ENCODE measurements at places on chromosomes 7 and 10. TPM values are rescaled to one million over a fixed set of nuclear protein-coding genes. Genes with fewer than 3 reads are reported as not detected.
A peak's percentile ranks its signal among the peaks of the same experiment; 100 is the strongest.

- DNase-seq = no peak
Observed at GRCh38 chr7:155948423-155948822, 136.2 kb upstream of the SHH start.

DNA sequence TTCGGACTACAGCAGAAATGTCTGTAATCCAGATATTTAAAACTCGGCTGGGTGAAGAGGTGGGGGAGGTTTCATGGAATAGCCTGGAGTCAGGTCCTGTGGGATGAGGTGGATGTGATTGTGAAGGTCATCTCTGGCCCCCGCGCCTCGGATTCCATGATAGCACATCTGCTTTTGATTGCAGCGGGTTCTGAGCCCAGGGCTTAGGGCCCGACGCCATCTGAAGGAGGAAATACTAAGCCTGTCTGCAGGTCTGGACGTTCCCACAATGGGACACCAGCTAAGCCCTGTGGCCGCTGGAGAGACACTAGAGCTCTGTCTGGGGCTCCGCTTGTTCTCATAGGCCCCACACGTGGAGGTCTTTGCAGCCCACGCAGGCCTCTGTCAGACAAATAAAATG, 328.7 kb downstream of the CXCL12 start:
- no peak for DNase-seq

DNA sequence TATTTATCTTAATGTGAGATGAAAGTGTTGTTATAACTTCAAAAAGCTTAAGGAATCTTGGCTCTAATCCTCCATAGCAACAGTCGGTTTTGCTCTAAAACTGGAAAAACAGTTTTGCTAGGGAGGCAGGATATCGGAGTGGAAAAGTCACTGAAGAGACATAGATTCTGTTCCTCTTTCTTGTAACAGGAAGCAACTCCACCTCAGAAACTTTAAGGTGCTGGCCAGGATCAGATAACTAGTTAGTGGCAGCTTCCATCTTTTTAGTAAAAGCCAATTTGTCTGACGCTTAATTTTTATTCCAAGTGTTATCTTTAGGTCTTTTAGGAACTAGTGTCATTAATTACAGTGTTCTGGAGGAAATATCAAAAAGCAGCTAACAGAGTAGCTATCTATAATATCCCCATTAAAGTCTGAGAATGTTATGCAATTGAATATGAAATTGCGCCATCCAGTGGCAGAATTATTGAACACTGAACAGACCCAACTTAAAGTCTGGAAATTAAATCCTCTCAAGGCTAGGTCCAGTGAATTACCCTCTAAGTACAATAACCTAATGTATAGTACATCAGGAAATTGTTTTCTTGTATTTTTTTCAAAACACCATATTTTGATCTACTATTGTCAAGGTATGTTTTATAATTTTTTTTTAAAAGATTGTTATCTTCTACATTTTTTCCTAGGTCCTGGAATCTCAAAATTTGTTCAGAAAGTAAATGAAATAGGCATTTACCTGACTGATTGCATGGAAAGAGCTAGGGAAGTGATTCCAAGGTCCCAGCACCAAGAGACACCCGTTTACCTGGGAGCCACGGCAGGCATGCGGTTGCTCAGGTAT, 65.9 kb upstream of the CC2D2B start:
- peak; percentile 54 for DNase-seq

DNA sequence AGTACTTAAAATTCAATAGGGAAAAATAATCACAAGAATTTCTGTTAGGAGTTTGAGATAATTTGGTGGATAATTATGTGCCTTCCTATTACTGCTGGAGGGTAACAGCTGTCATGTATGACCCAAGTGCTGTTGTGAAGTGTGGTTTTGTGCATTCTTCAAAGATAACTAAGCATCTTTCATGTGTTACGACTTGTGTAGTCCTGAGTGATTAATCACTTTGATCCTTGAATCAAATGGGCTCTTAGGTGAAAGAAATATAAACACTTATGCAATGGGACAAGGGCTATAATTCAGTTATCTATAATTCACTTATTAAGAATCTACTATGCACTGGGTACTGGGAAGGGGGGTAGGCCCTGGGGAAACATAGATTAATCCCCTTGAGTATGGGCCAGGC, 89.0 kb downstream of the CH25H start:
- no peak for DNase-seq

DNA sequence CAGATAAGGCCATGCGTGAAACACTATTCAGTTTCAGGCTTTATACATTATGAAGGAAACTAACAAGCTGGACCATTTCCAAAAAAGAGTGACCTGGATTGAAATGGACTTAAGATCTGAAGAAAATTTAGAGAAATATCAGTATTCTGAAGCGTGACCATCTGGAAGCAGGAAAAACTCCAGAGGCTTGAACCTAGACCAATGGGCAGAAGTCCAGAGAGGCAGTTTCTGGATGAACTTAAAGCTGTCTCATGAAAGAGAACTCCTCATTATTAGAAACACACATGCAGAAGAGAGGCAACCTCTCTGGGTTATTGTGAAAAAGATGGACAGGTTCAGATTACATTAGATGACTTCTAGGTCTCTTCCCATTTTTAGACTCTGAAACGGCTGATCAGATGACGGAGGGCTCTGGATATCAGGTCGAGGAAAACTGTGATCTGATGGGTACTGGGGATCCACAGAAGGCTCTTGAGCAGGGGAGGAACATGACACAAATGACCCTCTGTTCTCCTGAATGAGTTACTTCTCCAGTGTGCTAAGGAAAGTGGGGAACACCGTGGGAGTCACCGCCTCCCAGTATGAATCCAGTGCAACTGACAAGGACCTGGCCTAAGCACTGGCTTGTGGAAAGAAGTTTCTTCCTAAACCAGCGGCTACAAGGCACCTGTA, 116.5 kb downstream of the SPDYE5 start:
- no peak for DNase-seq

- no peak for DNase-seq
Observed at GRCh38 chr7:45082831-45083331, 5.9 kb downstream of the NACAD start.

DNA sequence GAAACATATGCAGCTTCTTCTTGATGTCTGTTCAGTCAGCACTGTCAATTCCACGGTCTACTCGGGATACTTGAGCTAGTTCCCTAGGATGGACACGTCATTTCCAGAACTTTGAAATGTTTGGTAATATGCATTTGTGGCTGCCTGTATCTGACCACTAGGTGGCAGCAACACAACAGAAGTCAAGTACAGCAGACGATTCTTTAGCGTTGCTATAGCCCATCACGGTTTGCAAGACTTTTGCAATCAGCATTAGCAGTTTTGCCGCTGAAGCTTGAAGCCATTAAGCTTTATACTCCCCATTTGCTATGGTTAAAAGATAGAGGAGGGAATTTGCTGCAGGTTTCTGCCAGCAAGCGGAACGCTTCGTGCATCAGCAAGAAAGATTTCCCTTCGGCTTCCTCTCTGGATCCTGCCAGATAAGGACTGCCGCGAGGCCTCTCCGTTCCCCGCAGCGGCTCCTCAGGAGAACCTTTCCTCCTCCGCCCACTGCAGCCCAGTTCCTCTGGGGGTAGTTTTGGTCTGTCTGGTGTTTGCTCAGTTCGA, 63.5 kb downstream of the ABCC2 start:
- DNase-seq = peak; percentile 83

GRCh38 chr10:21172930-21173801, 276.1 kb upstream of the NEBL start:
- DNase-seq = no peak

DNA sequence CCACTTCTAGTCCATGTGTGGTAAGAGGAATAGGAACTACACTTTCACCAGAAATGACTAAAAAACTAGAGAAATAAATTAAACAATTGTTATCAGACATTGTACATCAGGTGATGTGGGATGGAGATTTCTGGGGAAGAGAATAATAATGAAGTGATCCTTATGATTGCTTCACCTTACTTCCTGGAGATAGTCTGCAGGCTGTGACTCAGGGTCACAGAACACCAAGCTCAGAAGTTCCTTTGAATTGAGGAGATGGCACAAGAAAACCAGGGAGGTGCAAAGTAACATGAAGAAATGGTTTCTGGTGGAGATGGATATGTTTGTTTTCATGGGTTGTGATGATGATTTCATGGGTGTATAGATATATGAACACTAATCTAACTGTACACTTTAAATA, 44.5 kb downstream of the ZWINT start:
- DNase-seq = no peak

DNA sequence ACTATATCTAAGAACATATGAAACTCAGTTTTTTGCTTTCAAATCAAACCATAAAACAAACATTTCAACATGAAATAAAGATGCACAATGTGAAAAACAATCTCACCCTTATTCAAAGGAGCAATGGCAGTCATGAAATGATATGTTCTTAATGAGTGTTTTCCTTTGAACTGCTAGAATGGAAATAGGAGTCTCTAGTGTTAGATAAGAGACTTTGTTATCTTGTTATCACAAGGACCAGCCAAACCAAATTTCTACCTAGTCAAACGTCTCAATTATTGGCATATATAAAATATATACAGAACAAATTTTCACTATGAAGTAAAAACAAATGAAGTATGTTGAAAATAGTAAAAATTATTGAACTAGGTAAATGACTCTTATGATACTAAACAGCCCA, 1.2 kb downstream of the VPS41 start:
- DNase-seq = no peak

GRCh38 chr10:88920986-88921593, 31.5 kb downstream of the ACTA2 start:
- DNase-seq = no peak

GRCh38 chr7:94047956-94048355, 43.8 kb upstream of the BET1 start:
- no peak for DNase-seq

GRCh38 chr10:4514445-4515108, 311.4 kb upstream of the AKR1E2 start:
- DNase-seq = no peak

DNA sequence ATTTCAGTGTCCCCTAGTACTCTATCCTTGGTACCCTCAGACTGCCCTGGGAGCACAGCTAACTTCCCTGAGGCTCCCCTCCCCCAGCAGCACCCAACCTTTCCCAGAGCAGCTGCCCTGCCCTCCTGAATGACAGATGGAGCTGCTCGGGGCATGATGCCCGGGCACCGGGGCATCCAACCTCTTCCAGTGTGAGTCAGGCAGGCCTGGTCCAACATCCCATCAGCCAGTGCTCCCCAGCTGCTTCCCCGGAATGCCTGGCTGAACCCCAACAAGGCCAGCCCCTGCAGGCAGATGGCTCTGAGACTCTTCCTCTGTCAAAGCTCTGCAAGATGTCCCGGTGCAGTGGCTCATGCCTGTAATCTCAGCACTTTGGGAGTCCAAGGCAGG, 11.9 kb upstream of the TSPAN15 start:
- no peak for DNase-seq

GRCh38 chr7:135514856-135515255, 5.0 kb upstream of the CNOT4 start:
- DNase-seq = no peak

- DNase-seq = no peak
Observed at GRCh38 chr10:29946953-29947700, 112.3 kb downstream of the JCAD start.

DNA sequence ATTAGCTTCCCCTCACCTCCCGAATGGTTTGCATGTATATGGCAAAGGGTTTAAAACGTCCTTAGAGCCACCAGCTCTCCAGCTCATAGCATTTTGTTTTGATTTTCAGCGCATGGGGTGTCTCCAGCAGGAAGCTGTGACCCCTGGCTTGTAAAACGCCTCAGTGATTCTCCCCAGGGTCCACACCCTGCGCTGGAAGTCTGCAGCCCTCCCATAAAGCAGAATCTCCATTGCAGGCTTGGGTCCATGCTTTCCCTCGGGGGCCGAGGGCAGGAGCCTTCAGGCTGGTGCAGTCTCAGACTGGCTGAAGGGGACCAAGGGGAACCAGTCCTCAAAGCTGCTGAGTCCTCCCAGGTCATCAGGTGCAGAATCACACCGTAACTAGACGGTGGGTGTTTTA, 109.7 kb downstream of the VIPR2 start:
- no peak for DNase-seq

The ALOX5 gene
- 3.9 TPM for polyA plus RNA-seq

The DENND2A gene
- 37.1 TPM for polyA plus RNA-seq

The EPO gene
- not detected for polyA plus RNA-seq

The TRIM74 gene
- 0.69 TPM for polyA plus RNA-seq
